Stimulated activated CD4-positive, alpha-beta T cell treated with anti-CD3 and anti-CD28 coated beads, Interleukin-1b, Interleukin-23, amount 100 ng/mL, for 1 hour (primary cell): ENCODE measurements at places on chromosomes 7 and 10.

DNA sequence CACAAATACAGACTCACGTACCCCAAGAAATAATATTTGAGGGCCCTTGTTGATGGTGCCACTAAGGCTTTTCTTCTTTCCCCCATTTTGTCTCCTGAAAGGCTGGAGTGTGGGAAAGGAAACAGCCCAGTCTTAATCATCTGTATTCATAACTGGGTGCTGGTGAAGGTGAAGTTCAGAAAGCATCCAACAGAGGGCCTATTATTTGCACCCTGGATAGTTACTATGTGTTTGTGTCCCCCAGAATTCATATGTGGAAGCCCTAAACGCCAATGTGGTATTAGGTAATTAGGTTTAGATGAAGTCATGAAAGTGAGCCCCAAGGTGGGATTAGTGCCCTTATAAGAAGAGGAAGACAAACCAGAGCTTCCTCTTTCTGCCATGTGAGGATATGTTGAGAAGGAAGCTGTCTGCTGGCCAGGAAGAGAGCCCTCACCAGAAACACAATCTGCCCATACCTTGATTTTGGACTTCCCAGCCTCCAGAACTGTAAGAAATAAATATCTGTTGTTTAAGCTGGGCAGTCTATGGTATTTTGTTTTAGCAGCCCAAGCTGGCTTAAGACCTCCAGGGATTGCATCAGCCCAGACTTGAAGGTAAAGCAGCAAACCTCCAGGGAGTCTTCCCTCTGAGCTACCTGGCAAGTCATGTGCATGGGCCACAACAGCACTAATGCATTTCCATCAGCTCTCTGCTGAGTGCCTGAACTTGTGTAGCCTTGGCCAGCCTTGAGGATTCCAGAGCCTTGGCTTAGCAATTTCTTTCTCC is 90.0 kb upstream of the ADRB1 start:
- DNase-seq = no peak

DNA sequence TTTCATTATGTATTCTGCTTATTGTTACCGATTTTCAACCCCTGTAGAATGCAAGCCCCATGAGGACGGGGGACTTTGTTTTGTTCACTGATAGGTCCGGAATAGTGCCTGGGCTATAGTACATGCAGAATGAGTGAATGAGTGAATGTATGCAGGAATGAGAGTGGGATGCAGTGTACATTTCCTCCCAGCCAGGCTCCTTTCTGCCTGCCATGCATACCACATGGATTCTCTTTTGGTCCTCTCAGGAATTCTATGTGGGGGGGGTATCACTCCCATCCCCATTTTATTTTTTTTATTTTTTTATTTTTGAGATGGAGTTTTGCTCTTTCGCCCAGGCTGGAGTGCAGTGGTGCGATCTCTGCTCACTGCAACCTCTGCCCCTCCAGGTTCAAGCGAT is 16.7 kb downstream of the TRIM56 start:
- DNase-seq = no peak

- DNase-seq = no peak
Measured at GRCh38 chr10:16843252-16843870, 26.1 kb upstream of the RSU1 start.

DNA sequence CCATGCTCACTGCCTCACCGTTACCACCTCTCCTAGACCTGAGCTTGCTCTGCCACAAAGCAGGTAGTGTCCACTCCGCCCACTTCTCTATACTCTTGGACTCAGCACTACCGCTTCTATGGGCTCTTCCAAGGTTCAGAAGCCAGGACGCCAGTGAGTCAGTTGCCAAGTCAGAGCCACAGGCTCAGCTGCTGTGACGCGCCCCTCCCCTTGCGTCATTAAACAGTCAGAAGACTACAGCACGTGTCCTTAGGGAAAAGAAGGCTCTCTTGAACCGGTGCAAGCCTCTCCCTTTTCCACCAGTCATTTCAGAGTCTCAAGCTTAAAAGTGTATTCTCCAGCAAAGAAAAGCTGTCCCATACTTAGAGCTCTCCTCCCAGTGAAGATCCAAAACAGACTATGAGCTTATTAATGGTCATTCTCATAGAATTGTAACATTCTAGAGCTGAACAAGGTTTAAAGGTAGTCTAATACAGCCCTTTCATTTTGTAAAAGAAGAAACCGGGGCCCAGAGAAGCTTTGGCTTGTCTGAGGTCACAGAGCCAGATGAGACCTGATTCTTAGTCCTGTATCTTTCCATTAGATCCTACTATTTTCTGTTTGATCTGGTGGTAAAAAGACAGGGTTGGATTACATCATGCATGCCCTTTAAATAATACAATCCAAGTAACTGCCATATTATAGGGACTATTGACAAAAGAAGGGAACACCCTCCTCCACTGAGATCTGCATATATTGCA is 40.9 kb upstream of the MET start:
- DNase-seq = no peak

- no peak for DNase-seq
Measured at GRCh38 chr7:39758234-39758970, 135.0 kb downstream of the RALA start.

GRCh38 chr7:19352305-19352695 is 207.1 kb upstream of the FERD3L start:
- DNase-seq = no peak

DNA sequence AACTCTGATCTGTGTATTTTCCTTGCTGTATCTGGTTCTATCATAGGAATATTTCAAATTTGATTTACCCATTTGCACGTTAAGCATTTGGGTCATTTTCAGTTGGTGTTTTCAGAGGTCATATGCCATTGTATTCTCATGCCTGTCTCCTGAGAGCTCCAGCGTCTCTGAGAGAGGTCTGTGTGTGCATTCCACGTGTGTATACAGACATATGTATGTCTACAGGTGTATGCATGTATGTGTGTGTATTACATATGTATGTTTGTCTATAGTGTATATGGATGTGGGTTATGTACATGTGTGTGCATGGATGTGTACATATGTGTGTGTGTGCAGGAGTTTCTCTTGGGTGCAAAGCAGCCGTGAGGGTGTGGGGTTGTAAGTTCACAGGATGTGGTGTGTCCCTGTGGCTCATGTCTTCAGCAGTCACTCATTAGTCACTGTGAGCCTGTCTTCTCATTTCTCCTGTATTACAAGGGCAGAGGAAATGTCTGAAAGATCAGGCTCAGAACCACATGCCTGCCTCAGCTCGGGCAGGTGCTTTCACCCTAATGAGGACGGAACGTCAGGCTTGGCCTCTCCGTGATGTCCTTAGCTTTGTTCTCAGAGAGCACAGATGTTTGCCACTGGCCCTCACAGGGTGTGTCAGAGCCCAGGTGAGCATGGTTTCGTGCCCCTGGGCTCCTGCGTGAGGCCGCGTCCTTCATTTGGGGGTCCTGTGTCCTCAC is 101.6 kb downstream of the NKX6-2 start:
- no peak for DNase-seq

DNA sequence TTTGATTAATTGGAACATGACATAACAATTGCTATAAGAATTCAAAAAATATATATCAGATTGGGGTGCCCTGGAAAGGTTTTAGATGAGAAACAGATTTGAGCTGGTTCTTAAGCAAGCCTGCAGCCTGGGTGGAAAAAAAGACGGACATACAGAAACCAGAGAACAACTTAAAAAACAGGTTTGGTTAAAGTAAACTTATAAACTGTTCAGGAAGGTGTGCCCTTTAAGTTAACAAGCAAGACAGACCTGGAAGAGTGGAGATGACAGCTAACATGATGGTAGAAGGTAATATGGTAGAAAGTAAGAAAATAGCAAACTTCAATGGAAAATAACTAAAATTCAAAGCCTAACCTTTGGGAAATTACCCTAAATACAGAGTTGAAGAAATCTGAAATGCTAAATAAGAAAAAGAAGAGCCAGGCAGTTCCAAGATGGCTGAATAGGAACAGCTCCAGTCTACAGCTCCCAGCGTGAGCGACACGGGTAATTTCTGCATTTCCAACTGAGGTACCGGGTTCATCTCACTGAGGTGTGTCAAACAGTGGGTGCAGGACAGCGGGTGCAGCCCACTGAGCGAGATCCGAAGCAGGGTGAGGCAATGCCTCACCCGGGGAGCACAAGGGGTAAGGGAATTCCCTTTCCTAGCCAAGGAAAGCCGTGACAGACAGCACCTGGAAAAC is 52.2 kb downstream of the CADPS2 start:
- no peak for DNase-seq

DNA sequence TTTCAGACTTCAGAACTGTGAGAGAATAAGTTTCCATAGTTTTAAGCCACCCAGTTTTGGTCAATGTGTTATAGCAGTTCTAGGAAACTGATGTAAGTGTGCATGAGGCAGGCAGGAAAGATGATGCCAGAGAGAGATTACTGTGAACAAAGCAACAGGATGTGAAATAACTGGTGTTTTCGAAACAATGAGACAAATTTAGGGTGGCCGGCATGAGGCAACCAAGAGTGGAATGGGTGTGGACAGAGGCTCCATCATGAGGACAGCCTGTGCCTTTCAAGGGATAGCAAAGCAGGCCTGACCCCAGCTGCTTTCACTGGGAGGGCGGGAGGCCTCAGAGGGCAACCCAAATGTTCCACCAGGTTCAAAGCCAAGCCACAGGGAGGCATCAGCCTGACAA is 67.3 kb upstream of the UCN3 start:
- DNase-seq = no peak

DNA sequence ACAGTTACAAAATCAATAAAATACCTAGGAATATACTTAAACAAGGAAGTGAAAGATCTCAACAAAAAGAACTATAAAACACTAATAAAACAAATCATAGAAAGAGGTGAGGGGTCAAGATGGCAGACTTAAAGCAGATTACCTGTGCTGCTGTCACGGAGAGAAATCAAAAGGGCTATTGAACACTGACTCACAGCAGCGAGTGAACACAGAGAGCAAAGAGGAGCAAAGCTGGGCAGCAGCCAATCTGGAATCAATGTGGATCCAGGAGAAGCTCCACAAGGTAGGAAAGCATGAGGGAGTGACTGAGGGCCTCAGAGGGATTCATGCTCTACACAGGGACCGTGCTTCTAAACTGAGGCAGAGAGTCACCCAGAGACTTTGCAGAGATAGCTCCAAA is 562.0 kb upstream of the SEMA3D start:
- no peak for DNase-seq

DNA sequence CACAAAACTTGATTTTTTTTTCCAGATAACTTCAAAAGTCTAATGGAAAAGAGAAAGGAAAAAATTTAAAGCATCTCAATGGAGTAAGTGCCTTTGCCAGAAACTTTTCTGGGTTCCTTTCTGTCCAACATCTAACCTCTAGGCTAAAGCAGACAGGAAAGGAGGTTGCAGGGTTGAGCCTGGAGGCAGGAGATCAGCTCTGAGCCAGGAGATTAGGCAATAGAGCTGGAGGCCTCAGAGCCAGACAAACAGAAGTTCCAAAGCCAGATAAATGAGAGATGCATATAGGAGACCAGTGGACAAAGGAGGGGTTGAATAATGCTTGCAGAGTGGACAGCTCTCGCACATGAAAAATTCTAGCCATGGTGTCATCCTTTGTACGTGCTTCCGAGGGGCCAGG is 42.9 kb downstream of the CHN2 start:
- DNase-seq = no peak

- DNase-seq = no peak
Measured at GRCh38 chr7:12635830-12636229, 51.6 kb upstream of the ARL4A start.

GRCh38 chr7:33849004-33849403 is 56.3 kb upstream of the BMPER start:
- DNase-seq = no peak

DNA sequence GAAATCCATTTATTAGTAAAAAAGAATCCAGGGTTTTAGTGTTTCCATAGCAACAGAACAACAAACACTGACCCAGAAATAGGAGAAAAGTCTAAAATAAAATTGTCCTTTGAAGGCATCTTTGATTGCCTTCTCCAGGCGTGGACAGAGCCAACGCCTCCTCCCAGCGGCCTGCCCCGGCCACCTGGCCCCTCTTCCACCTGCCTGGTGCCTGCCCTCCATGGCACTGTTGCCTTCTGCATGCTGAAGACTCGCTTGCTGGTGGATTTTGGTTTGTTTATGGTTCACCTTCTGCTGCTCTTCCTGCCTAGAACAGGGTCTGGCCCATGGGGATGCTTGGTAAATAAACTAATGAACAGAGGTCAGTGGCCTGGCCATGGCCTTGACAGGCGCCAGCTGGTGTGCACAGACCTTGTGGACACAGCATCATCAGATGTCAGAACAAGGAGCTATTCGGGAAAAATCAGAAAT is 107.4 kb downstream of the DYNC2I1 start:
- DNase-seq = no peak

DNA sequence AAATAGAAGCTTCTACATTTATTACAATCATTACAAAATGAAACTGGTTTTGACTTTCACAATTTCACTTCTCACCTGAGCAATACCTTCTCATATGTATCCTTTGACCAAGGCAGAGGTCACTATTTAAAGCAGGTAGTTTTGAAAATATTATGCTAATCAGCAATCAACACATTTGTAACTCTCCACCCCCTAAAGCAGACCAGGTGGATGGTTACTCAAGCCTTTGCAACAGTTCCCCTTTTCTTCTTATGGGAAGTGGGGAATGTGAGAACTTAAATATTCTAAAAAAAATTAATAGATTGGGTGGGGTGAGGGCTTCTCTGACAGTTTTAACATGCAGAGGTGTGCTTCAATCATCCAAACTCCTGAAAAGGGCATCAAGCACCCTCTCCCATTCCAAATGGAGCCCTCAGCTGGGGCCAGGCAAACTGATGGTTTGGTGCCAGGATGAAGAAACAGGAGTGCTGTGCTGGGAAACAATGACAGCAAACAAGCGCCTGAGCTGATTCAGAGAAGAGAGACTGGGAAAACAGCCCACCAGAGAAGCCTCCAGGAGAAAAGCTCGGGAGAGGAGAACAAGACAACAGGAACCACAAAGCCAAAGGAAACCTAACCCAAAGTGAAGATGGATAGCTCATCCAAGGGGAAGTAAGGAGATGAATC is 17.1 kb downstream of the RAPGEF5 start:
- no peak for DNase-seq

- DNase-seq = no peak
Measured at GRCh38 chr7:30877993-30878392, 33.7 kb upstream of the AQP1 start.

DNA sequence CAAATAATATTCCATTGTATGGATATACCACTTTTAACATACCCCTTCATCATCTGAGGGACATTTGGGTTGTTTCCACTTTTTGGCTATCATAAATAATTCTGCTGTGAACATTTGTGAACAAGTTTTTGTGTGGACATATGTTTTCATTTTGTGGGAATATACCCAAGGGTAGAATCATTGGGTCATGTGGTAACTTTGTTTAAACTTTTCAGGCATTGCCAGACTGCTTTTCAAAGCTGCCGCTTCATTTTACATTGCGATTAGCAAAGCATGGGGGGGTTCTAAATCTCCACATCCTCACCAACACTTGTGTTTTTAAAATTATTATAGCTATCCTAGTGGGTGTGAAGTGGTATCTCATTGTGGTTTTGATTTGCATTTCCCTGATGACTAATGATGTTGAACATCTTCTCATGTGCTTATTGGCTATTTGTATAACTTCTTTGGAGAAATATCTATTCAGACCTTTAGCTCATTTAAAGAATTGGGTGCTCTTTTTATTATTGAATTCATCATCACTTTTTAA is 8.4 kb upstream of the HHEX start:
- DNase-seq = no peak
